ENCODE measurements at places on chromosomes 3 and 15. TPM values are rescaled to one million over a fixed set of nuclear protein-coding genes. Genes with fewer than 3 reads are reported as not detected.

- peaks cover 55% of the 10 kb centered on the region for H3K4me1 ChIP-seq
- no peak overlapping the region for H3K4me3 ChIP-seq
- peak; percentile 70 for DNase-seq
- H3K27me3 ChIP-seq = no peaks in the 10 kb centered on the region
- H3K27ac ChIP-seq = peak overlapping the region; percentile 61
These were observed 110.8 kb downstream of the TIGIT start for GRCh38 chr3:114404590-114404989.

- H3K27ac ChIP-seq = no peak overlapping the region
- no peaks in the 10 kb centered on the region for H3K36me3 ChIP-seq
- H3K4me1 ChIP-seq = peaks cover 20% of the 10 kb centered on the region
- 0 out of 2 replicates have a peak, but pooled peaks cover 17% of the 10 kb centered on the region for H3K27me3 ChIP-seq
- no peak overlapping the region for H3K4me3 ChIP-seq
These were observed 20.2 kb upstream of the SLC6A20 start for GRCh38 chr3:45816544-45816943.

- H3K4me1 ChIP-seq = no peaks in the 10 kb centered on the region
- no peaks in the 10 kb centered on the region for H3K36me3 ChIP-seq
- H3K4me3 ChIP-seq = no peak overlapping the region
- H3K27me3 ChIP-seq = no peaks in the 10 kb centered on the region
These were observed 69.3 kb downstream of the ARPP21 start for GRCh38 chr3:35708394-35709271.

GRCh38 chr15:44735482-44736180 is 697 bp upstream of the TRIM69 start:
- no peak overlapping the region for H3K4me3 ChIP-seq
- no peaks in the 10 kb centered on the region for H3K4me1 ChIP-seq
- H3K27ac ChIP-seq = no peak overlapping the region

DNA sequence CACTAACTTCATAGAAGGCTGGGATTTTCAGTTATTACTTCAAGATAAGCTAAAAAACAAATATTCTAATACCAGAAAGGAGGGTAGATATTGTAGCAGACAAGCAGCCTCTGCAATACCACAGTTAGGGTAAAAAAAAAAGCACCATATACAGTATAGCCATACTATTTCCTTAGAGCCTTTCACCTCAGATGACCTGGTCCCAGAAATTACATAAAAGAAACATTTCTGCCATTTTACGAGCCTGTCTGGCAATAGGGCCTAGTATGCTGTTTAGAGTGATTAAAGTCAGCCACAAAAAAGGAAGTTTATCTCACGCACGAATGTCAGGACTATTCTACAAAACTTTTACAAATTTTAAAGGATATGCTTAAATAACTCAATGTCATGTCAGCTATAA is 1016.6 kb downstream of the PLOD2 start:
- no peaks in the 10 kb centered on the region for H3K4me1 ChIP-seq
- H3K4me3 ChIP-seq = no peak overlapping the region
- H3K36me3 ChIP-seq = no peaks in the 10 kb centered on the region
- no peak for DNase-seq

The KCNMB2 gene
- total RNA-seq = not detected
